ENCODE measurements at places on chromosomes 2 and 18.

- DNase-seq: no peak
Measured at GRCh38 chr2:190501702-190502407, 32.7 kb downstream of the NEMP2 start.

DNA sequence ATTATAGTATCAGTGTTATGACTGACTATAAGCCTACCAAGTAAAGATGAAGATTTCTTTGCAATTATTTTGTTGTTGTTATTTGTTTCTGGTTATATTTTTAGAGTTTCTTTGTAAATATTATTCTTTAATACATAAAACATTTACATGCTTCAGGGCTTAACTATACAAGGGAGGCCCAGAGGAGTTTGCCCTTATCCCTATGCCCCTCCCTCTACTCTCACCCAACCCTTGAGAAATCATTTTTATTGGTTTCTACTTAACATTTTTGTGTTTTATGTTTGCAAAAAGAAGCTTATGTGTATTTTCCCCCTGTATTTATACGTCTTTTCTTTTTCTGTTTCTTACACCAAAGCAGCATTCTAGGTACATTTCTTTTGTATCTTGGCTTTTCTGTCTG is 30.5 kb downstream of the MRPS9 start:
- no peak for DNase-seq

GRCh38 chr2:237547841-237548416 is 18.4 kb upstream of the PRLH start:
- DNase-seq: no peak

GRCh38 chr2:25954199-25954752 is 28.0 kb downstream of the KIF3C start:
- no peak for DNase-seq

GRCh38 chr2:237556773-237557632 is 9.4 kb upstream of the PRLH start:
- DNase-seq: peak; percentile 21

- DNase-seq: no peak
Measured at GRCh38 chr2:10235099-10235908, 67.4 kb upstream of the HPCAL1 start.

Measured in stimulated activated CD4-positive, alpha-beta T cell treated with anti-CD3 and anti-CD28 coated beads, Interleukin-1b, Interleukin-23, amount 100 ng/mL, for 1 hour (primary cell).